ENCODE measurements at places on chromosomes 1 and 21. TPM values are rescaled to one million over a fixed set of nuclear protein-coding genes. Genes with fewer than 3 reads are reported as not detected.

- peak; percentile 48 for DNase-seq
These were observed 31.6 kb downstream of the SOX13 start for GRCh38 chr1:204104331-204105130.

GRCh38 chr1:51572365-51572764, 44.5 kb upstream of the OSBPL9 start:
- no peak for DNase-seq

DNA sequence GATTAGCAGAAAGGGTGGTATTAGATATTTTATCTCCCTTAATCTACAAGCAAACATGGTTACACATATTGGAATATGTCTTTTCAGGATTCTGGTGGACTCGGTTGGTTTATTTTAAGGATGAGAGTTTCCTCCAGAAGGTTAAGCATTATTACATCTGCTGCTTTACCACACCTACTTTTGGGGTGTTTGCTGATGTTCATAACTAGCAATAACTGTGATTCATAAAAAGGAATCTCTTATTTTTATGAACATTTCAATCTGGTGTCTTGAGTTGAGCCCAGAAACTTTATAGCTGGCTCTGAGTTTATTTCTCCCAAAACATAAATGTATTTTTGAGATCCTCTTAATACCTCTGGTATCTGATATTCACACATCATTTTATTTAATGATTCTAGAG, 82.7 kb downstream of the LRRC8D start:
- no peak for DNase-seq

DNA sequence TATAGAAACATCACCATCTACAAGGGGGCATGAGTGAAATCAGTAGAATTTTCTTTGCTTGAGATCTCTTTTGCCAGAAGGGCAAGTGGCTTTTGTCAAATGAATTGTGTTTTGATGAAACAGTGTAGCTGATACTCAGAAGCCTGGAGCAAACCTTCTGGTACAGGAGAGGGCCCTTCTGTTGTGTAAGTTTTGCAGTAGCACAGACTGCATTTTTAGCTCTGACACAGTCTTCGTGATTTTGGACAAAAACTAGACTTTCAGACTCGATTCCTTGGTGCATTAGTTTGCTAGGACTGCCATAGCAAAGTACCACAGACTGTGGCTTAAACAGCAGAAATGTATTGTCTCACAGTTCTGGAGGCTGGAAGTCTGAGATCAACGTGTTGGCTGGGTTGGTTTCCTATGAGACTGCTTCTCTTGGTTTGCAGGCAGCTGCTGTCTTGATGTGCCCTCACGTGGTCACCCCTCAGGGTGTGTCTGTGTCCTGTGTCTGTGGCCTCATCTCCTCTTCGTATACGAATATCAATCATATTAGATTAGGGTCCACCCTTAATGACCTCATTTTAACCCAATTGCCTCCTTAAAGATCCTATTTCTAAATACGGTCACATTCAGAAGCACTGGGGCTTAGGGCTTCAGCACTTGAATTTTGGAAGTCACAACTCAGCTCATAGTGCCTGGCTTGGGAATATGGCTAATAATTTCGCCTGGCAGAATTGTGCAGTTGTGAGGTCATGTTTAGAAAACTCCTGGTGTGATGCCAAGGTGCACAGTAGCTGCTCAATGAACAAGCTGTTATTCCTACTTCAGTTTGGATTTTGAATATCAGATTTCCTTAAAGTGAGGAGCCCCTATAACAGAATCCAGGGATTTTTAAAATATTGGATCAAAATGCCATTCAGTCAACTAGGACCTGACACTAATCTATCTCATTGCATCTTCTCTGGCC, 21.2 kb upstream of the DISC1 start:
- no peak for DNase-seq

GRCh38 chr1:21327566-21328323, 37.5 kb upstream of the ECE1 start:
- DNase-seq, result no peak

GRCh38 chr21:25506261-25506660, 101.0 kb downstream of the MRPL39 start:
- no peak for DNase-seq

DNA sequence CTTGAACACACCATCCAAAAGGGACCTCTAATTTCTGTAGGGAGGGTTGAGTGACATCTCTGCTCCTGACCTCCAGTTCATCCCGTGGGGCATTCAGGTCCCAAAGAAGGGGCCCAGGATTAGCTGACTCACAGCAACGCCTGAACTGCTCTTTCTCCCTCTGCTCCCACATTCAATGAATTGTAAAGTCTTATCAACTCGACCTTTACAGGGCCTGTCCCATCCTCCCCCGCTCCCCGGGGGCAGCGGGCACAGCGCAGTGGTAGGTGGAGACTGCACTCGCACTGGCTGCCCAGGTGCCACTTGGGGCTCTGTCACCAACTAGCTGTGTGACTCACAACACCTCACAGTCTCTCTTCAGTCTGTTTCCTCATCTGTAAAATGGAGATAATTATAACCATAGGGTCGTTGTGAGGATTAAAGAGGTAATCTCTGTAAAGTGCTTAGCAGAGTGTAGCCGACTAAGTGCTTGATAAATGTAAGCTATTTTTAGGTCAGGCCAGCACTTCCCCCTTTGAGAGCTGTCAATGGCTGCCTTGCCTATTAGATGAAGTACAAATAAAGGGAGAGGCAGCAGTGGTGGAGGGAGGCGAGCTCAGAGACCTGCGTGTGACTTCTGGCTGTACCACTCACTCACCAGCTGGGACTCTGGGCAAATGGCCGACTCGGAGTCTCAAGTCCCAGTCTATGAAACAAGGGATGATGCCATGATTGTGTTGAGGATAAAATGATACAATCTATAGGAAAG, 637 bp upstream of the MYBPHL start:
- DNase-seq, result peak; percentile 75

DNA sequence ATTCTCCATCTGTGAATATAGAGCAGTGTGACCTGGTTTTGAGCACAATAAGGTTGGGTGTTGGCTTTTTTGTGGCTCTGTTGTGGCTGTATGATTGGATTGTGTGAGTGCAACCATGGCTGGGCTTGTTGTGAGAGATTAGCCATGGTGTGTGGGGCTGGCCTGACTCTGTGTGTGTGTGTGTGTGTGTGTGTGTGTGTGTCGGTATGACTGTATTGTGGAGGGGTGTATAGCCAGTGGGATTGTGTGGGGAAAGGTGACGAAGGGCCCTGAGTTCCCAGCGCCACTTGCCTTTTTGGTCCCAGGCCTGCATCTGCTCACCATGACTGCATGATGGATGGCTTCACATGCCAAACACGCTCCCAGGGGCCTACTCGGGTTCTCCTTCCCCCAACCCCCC, 5.9 kb upstream of the SLC6A9 start:
- DNase-seq, result no peak

DNA sequence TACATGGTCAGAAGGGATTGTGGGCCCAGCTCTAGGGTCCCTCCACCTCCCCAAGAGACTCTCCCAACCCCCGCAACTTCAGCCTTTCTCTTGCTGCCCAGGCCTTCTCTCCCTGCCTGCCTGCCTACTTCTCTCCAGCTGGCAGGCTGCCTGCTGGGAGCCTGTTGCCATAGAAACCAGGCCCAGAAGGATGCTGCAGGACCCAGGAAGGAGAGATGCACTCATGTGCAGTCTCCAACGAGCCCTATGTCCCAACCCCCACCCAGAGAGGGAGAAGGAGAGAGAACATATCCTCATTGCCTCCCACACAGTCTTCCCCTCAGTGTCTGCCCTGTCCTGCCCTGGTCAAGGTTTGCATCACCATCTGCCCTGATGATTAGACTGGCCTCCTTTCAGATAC, 10.8 kb upstream of the SMIM12 start:
- no peak for DNase-seq

DNA sequence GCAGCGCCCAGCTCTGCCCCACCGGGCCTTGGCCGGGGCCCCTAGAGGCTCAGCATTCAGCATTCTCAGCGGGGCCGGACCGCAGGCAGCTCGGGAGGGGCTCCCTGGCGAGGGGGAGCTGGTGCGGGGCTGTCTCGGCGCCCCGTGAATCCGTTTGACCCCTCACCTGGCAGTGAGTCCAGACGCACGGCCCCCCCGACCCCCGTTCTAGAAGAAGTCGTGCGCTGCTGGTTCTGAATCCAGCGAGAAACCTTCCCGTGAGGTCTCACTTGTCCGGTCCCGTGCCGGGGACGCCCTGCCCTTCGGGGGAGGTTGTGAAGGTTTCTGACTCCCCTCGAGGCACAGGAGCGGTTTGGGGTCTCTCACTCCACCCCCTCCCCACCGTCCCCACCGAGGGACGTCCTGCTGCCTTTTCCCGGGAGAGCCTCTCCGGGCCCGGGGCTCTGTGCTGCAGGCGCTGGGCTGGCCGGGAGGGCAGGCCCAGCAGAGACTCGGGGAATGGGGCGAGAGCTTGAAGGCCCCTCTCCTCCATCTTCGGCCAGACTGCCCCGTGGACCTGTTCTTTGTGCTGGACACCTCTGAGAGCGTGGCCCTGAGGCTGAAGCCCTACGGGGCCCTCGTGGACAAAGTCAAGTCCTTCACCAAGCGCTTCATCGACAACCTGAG, 655 bp downstream of the COL6A1 start:
- peak; percentile 48 for DNase-seq

GRCh38 chr21:44019568-44019958, 7.5 kb downstream of the TRAPPC10 start:
- no peak for DNase-seq

- no peak for DNase-seq
These were observed 112.1 kb downstream of the TLR5 start for GRCh38 chr1:223030871-223031400.

DNA sequence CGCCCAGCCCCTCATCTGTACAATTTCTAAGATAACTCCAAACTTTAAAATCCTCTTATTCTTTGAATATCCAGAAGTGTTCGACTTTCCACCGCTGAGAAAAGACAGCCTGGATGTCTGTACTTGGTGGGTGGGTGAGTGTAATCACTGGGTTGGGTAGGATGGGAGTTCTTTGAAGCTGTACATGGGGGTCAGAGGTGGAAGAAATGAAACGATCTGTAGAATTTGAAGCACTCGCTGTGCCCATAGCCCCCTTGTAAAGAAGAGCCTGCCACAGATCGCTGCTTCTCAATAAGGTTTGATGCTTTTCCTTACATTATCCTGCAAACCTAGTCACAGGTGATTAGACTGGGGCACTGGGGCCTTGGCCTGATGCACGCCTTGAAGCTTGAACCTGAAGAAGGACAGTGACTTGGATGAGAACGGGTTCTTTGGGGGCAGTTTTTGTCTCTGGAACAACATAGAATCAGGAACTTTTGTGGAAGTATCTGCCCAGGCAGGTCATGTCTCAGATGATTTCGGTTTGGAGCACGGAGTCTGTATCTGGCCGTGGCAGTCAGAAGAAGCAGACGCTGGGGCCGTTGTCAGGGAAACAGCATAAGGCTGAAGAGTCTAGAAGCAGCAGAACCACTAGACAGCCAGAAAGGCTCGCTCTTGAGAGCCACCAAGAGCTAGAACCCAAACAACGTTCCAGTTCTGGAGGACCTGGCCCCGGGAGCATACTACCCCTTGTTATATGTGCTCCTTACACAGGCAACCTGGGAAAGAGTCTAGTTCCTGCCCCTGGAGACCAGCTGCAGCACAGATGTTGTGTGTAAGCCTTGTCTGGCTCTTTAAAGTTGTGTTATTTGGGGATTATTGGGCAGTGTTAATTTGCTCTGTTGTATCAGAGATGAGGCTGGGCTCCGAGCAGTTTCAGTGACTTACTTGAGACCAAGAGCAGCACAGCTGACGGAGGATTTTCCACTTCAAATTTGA, 45.1 kb upstream of the SCCPDH start:
- peak; percentile 46 for DNase-seq

DNA sequence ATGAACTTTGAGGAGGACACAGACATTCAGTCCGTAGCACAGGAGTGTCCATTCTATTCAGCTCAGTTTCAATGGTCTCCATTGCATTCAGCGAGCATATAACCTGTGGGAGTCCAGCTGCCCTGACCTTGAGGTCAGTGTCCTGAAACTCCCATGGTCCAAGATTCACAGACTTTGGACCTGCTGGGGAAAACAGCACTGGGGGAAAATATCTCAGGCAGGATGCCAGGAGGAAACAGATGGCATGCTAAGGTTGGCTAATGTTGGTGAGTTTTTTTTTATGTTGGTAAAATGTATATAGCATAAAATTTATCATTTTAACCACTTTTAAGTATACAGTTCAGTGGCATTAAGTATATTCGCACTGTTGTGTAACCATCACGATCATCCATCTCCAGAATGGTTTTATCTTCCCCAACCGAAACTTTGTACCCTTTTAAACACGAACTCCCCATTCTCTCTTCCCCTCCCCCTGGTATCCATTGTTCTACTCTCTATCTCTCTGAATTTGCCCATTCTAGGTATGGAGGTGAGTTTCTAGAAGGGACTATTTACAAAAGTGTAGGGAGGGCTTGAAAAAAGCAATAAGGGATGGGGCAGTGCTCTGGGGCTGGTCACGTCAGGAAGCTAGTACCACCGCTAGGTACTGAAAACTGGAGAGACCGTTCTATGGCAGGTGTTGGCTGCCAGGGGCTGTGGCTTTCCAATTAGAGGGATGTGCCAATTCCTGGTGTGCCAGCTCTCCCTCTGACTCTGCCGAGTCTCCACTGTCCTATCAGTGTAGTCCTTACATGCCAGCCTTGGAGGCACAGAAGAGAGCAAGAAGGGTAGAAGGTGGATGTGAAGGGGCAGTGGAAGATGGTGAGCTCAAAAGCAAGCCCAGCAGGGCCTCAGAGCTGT, 85.3 kb downstream of the FOXD2 start:
- DNase-seq, result no peak

- no peak for DNase-seq
These were observed 797.3 kb downstream of the PLA2G4A start for GRCh38 chr1:187626056-187626455.

DNA sequence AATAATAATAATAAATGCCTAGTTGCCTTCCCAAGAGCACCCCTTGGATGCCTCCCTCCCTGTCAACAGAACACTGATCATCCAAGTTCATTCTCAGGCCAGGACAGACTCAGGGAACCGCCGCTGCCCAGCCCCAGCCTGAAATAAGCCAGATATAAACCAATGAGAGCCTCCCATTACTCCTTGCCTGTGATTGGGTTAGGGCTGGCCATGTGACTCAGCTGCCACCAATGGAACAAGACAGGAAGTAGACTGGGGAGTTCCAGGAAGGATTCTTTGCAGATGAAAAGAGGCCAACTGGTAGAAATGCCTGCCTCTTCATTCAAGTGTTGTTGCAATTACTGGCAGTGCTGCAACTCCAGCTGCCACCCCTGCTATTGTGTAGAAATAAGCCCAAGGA, 146.4 kb upstream of the TIAM1 start:
- DNase-seq, result no peak

DNA sequence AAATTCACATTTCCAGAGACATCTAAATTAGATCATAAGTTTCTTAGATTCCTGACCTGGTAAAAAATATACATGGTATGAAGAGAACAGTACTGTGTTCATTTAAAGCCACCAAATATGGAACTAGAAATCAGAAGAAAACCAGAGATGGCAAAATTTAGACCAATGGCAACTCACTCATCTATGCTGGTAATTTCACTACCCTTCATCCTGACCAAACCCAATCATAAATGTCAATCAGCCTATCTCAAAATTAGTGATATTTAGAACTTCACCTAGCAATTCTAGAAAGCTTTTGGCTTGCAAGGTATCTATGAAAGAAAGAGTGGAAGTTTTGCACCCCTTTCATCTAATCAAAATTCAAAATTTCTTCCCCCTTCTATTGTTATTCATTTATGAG, 107.7 kb downstream of the NIBAN1 start:
- DNase-seq, result no peak

- no peak for DNase-seq
These were observed 208.4 kb downstream of the ROR1 start for GRCh38 chr1:63982201-63982600.

GRCh38 chr21:42666925-42667324, 13.5 kb downstream of the PDE9A start:
- no peak for DNase-seq

The MCM3AP gene
- total RNA-seq, result 62.9 TPM

The CCNL2 gene
- 61.0 TPM for total RNA-seq

The RCAN1 gene
- 36.7 TPM for total RNA-seq

The FCGR1A gene
- total RNA-seq, result 1.1 TPM

The INPP5B gene
- 12.0 TPM for total RNA-seq

The PCBP3 gene
- 2.7 TPM for total RNA-seq
